ENCODE measurements at places on chromosomes 3 and 15. TPM values are rescaled to one million over a fixed set of nuclear protein-coding genes. Genes with fewer than 3 reads are reported as not detected.
A peak's percentile ranks its signal among the peaks of the same experiment; 100 is the strongest.

Gene TNFAIP8L3
- total RNA-seq: 6.0 TPM

Gene MINAR1
- total RNA-seq: 0.05 TPM

Gene TF
- total RNA-seq: 1.3 TPM

Gene IL17RE
- 0.58 TPM for total RNA-seq

Gene CSPG5
- 0.22 TPM for total RNA-seq

Gene IL16
- total RNA-seq: 3.8 TPM

Gene CCDC9B
- 155 TPM for total RNA-seq

GRCh38 chr3:52841211-52841980 is 6.6 kb upstream of the MUSTN1 start:
- no peak for DNase-seq

- DNase-seq: no peak
These were observed 870.3 kb downstream of the NAALADL2 start for GRCh38 chr3:175729466-175729865.

GRCh38 chr15:69034352-69034751 is 19.9 kb downstream of the NOX5 start:
- no peak for DNase-seq

DNA sequence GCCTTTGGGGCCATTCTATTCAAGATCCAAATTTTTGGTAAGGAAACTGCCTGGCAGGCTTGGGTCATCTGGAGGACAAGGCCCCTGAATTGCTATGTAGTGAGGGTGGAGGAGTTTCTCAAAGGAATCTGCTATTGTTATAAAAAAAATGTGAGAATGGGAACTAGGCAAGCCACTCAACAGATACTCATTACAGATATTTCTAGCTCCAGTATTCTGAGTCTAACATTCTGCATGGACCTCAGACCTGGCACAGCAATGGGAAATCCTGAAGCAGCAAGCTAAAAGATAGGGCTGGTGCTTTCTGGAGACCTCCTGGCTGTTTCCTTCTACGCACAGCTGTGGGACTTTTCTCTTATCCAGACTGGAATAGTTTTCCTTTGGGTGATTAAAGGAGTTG is 430.7 kb upstream of the RBMS3 start:
- DNase-seq: no peak

- DNase-seq: no peak
These were observed 35.6 kb downstream of the ALCAM start for GRCh38 chr3:105402287-105402801.

DNA sequence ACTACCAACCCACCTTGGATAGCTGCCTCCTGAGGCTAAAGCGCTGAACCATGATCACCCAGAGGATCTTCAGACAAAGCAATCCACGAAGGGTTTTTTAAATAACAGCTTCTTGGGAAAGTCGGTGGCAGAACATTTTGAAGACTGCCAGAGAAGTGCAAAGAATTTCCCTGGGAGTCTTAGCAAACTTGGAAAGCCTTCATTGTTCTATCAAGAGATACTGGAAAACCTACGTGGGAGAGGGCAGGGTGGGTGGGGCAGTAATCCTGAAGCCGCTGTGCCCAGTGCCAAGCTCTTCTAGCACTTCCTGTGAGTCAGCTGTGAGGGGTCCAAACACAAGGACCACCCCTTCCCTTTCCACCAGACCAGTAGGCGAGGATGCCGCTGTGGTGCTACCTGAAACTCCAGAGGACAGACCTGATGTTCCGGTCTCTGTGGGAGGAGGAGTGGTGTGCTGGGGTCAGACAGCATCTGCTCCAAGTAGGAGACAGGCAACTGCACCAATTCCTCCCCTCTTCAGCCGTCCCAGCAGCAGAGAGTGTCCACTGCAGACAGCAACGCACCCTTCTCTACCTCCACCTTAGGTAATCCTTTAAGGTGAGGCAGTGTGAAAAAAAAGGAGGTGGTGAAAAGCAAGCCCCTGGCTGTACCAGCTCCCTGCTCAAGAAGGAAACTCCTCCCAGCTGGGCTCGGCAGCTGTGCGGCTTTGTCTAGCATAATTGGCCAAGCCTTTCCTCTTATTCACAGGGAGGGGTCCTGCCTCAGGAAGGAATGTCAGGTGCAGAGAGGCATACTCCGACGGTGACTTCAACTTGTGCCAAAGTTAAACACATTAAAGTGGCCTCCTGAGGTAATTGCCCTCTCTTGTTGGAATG is 99.0 kb downstream of the TMCC1 start:
- DNase-seq: peak; percentile 22

DNA sequence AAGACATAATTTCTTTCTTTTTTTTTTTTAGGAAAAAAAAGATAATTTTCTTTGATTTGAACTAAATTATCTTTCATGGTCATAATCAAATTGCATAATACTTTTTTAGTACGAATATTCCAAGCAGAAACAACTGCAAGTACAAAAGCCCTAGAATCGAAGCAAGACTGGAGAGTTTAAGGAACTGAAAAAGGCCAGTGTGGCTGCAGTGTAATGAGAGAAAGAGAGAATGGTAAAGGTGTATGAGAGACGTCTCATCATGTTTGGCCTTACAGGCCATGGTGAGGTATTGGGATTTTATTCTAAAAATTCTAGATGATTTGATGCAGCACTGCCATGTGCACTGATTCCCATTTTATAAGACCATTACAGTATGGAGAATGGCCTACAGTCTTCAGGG is 180.9 kb downstream of the SUCNR1 start:
- DNase-seq: no peak

GRCh38 chr15:47395076-47395475 is 322.2 kb upstream of the SEMA6D start:
- no peak for DNase-seq

GRCh38 chr15:80967451-80967850 is 22.2 kb downstream of the MESD start:
- DNase-seq: no peak

DNA sequence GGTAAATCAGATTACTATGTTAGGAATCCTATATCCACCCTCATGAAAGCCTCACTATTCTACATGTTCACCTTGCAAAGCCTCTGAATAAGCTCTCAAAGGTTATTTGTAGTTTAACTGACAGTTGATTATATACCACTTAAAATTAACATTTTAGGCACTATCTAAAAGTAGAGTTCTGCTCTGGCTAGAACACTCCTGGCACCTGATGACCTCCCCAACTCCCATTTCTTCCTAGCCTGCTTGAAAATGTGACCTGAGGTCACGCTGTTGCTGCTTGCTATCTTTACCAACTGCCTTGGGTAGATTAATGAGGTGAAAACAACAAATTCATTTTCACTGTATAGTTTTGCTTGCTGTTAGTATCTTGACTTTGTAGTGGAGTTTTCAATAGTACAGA is 220.7 kb downstream of the GBE1 start:
- DNase-seq: no peak

Data from left ventricle myocardium inferior (tissue), 1 donor.